ENCODE measurements at places on chromosomes 4 and X.

DNA sequence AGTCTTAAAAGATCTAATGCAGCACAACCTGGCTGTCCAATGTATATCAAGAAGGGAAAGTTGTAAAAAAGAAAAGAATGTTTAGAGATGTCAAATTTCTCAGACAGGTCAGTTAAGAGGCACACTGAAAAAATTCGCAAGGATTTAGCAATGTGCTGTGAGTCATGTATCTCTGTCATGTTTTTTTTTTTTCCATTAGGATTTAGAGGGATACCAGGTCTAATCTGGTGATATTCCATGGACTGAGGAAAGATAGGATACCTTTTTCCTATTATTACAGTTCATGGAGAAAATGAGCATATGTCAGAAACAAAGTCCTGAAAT lies 815.4 kb upstream of the PCDH10 start:
- peak; percentile 18 for DNase-seq

DNA sequence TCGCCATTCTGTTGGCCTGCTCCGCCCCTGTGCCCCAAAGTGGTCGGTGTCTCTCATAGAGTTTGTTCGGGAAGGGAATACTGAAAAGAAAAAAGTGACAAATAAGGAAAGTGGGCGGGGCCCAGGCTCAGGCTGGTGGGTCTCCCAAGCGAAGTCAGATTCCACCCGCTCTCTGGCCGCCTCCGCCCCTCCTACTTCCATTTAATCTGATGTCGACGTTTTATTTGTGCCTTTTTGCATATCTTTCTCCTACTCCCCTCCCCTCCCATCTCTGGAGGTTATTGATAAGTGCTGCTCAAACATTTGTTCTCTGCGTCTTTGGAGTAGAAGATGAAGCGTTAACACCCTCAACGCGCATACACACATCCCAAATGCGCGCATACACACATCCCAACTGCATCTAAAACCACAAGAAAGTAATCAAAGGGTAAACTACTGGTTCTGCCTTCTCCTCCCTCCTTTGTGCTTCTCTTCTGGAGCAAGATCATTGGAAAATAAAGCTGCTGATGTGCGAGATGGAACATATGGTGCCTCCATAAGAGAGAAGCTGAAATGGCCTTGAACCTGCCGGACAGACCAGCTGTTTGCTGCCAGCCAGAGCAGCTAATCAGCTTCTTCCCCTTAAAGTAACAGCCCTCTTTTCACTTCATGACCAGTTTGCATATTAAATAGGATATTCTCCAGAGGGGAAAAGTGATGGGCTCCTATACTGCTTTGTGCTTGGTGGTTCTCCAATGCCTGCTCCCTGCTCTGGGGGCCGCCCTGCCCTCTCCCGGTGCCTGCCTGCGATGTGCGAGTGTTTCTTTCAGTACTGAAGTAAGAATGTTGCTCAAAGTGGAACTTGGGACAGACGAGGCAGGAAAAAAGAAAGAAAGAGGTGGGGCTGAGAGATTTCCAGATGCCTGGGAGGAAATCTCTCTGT lies 3.1 kb downstream of the MAMLD1 start:
- peak; percentile 56 for DNase-seq

DNA sequence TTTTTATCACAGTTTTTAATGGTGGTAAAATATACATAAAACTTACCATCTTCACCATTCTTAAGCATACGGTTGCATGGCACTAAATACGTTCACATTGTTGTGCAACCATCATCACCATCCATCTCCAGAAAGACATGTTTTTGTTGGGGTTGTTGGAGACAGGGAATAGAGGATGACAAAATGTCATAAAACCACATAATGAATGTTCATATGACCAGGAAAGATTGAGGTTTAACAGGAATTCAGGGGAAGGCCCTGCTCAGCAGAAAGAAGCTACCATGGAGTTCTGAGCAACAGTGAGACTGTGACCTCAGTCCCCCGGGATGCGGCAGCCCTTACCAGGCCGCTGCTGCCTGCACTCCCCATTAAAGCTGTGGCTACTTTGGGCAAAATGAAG lies 63.9 kb upstream of the TRIM2 start:
- DNase-seq = peak; percentile 37

GRCh38 chr4:82865592-82865991 lies 25.4 kb downstream of the SEC31A start:
- peak; percentile 75 for DNase-seq

DNA sequence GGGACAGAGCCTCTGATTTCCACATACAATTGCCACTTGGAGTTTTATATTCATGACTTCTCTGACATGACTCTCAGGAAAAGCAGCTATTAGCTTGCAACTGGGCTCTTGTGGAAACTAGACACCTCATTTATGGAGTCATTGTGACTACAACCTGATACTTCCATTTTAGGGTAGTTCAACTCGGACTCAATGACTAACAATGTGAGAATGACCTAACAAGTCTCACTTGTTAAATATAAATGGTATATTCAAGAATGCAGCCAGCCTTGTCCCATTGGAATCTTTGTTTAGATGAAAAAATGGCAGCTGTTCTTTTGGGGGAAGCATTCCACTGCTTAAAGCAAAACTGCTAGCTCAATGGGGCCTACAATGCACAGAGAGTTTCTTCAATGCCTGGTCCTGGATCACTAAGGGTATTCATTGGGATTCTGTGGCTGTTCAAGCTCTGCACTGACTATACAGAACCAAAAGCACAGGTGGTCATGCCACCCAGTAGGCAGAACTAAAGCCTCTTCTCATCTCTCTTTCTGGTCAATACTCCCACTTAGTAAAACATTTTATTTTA lies 36.5 kb upstream of the GLRA3 start:
- no peak for DNase-seq

All from brain microvascular endothelial cell (primary cell).